HT1080 (cell line): ENCODE measurements at places on chromosomes 2 and 18. TPM values are rescaled to one million over a fixed set of nuclear protein-coding genes. Genes with fewer than 3 reads are reported as not detected.

The PPP4R3B gene
- 29.3 and 37.9 TPM in 2 replicates for total RNA-seq

The ERMN gene
- total RNA-seq: 0.03 and 0.06 TPM in 2 replicates

The KIF1A gene
- total RNA-seq: 0.14 TPM in 1 of 2 replicates, not detected in the other

The KCNF1 gene
- 0.07 and 0.14 TPM in 2 replicates for total RNA-seq

The ASXL3 gene
- 0.13 TPM in 1 of 2 replicates, not detected in the other for total RNA-seq

The SKOR2 gene
- total RNA-seq: not detected in 2 replicates

DNA sequence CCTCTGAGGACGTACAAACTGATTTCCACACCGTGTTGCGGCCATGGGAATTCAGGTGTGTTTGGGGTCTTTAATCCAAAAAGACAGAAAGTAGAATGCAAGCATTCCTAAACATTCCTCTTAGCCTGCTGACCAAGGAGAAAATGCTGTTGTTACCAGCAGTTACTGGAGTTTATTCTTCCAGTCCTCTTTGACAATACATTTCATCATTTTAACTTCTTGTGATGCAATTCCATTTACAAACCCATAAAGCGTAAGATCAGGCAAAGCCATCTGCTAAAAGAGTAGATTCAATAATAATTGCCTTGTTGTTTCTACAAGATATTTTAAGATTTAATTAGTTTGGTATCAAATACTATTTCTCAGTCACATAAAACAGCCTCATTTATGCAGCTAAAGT is 32.7 kb downstream of the SPIRE1 start:
- DNase-seq: no peak

GRCh38 chr2:9981655-9982054 is 30.2 kb downstream of the GRHL1 start:
- no peak for DNase-seq

DNA sequence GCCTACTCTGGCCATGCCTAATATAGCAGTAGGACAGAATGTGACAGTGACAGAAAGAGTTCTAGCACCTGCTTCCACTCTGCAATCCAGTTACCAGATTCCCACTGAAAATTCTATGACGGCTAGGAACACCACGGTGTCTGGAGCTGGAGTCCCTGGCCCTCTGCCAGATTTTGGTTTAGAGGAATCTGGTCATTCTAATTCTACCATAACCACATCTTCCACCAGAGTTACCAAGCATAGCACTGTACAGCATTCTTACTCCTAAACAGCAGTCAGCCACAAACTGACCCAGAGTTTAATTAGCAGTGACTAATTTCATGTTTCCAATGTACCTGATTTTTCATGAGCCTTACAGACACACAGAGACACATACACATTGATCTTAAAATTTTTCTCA is 45.2 kb upstream of the TTR start:
- peak; percentile 8 for DNase-seq

- DNase-seq: no peak
Measured at GRCh38 chr2:11711751-11712150, 34.7 kb upstream of the LPIN1 start.

- peak; percentile 61 for DNase-seq
Measured at GRCh38 chr2:17628349-17629261, 88.1 kb downstream of the VSNL1 start.

DNA sequence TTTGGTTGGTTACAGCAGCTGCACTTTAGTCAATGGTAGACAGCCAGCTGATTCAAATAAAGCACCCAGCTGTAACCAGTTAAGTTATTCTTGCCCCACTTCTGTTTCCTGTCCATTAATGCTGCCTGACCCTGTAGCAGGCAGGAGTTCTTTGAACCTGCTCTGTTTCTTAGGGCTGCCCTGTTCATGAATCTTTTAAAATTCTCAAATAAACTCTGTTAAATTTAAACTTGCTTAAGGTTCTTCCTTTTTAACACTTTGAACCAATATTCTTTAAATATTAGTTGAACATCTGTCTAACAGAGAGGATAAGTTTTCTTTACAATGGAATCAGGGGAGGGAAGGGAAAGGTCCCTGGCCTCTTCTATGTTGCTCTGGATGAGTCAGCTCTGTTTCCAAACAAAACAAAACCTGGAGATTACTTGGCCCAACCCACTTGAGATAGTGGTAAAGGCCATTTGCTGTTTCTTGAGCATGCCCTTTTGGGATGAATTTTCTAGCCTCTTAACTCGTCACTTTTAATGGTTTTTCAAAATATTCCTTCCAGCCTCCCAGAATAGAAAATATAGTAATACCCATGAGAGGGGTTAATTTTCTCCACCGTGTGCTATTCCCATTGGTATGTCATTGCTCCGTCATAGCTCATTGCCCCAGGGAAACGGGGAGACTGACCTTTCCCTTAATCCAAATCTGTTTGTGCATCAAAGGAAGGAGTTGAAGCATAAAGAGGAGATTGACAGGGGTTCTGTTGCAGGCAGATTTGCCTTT is 112.1 kb upstream of the FHL2 start:
- peak; percentile 31 for DNase-seq

DNA sequence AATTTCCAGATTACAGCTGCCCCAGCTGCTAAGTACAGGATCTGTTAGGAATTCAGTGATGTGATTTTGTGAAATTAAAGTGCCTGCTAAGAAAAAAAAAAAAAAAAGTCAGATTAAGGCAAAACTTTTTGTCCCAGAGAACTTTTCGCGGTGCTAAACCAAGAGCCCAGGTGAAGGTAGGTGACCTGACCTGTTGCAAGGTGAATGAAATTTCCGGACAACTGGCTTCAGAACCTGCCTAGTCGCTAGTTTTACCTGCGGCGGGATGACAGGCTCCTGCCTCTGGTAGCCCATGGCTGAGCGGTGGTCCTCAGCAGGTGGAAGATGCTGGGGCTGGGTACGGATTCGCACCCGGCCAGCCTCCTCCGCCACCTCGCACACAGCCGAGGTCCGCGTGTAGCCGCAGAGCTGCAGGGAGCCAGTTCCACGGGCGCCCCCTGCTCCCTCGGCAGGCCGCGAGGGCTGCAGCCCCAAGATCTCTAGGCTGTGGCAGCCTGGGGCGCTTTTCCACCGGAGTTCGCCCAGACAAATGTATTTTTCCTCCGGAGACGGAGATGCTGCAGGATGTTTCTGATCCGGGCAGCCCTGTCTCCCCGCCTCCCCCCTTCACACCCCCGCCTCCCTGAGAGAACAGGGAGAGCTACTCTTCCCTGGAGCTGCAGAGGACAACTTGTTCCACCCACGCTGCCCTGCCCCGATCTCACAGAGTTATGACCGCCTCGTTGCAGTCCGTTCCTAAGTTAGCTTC is at the start of gene SLC38A11:
Gene SLC38A11 (minus strand): TSS at position 572 of the 748 bp plus-strand sequence. CDS start 278 bp downstream, at position 294.
- no peak for DNase-seq

GRCh38 chr2:159131914-159132281 is 154.6 kb downstream of the WDSUB1 start:
- peak; percentile 90 for DNase-seq

GRCh38 chr2:231998046-231998445 is 36.5 kb downstream of the DIS3L2 start:
- no peak for DNase-seq

DNA sequence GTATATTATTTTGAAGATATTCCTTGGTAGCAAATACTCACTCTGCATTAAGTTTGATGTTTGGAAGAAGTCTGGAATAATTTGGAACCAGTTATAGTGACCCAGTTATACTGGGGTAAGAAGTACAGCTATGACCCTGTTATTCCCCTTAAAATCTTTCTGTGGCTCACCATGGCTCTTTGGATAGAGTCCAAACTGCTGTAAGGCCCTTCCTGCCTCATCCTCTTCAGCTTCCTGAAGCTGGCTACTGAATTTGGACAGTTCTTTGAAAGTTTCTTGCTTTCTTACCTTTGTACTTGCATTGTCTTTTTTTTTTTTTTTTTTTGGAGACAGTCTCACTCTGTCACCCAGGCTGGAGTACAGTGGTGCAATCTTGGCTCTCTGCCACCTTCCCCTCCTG is 85.6 kb downstream of the ABI2 start:
- DNase-seq: no peak

GRCh38 chr2:173075056-173075780 is 428 bp upstream of the MAP3K20 start:
- DNase-seq: no peak

- DNase-seq: no peak
Measured at GRCh38 chr18:56224669-56225561, 413.5 kb downstream of the TXNL1 start.

DNA sequence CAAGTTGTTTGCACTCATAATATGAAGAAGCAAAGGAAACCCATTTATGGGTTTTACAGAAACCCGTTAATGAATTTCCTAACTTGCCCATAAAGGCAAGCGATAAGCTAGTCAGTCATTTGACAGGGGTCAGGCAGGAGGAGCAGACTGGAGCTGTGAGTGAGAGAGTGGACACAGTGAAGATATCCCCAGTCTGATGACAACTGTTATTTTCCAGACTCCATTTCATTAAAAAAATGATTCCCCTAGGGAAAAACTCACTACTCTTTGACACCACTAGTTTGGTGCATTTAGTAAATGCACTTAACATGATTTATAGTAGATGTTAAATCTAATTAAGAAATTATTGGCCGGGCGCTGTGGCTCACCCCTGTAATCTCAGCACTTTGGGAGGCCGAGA is 80.8 kb downstream of the TGIF1 start:
- no peak for DNase-seq

DNA sequence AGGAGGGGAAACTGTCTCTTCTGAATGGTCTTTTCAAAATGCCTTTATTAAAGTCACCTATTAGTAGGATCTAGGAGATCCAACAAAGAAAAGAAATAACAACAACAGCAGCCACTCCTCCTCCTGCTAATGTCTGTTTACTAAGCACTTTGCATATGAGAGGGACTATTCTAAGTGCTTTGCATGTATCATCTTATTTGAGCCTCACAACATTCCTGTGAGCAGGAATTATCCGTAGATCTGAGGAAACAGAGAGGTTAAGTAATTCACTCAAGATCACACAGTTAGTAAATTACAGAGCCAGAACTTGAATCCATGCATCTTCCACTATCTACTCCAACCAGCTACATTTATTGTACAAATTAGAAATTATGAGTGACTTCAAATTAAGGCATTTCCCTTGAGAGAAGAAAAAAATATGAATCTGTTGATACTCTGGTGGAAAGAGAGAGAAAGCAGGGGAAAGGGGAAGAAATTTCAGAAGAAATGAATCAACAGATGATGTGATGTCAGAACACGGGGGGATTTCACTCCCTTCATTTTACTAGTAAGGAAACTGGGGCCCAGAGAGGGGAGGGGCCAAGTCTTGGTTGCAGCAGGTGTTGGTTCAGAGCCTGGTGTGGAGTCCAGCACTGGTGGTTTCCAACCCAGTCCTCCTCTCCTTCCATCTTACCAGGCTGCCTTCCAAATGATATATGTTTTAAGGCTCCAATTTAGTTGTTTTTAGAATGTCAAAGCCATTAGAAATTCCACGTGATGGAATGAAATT is 49.7 kb downstream of the TSN start:
- DNase-seq: no peak

DNA sequence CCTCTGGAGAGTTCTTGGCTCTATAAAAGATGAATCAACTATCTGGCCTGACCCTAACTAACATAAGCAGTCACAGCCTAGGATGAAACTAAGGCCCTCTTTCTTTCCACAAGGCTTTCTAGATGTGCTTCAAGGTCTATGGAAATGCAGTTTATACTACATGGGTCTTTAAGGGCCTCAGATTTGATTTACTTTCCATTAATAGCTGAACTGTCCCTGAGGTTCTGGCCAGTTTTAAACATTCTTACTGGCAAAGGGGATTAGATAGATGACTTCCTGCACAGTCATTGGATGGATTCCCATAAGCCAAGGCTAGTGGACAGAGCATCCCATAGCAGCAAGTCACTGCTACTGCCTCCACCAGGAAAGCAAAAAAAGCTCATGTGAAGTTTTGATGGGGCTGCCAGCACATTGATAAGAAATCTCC is 38.1 kb upstream of the LCLAT1 start:
- peak; percentile 38 for DNase-seq

- no peak for DNase-seq
Measured at GRCh38 chr2:74550231-74550630, 3.5 kb downstream of the LOXL3 start.

GRCh38 chr18:2442006-2442405 is 129.3 kb downstream of the METTL4 start:
- no peak for DNase-seq

- peak; percentile 48 for DNase-seq
Measured at GRCh38 chr2:216404010-216404618, 8.2 kb upstream of the SMARCAL1 start.

- no peak for DNase-seq
Measured at GRCh38 chr18:29056800-29057199, 879.9 kb upstream of the CDH2 start.

- DNase-seq: no peak
Measured at GRCh38 chr2:64963719-64964118, 25.5 kb upstream of the SLC1A4 start.

DNA sequence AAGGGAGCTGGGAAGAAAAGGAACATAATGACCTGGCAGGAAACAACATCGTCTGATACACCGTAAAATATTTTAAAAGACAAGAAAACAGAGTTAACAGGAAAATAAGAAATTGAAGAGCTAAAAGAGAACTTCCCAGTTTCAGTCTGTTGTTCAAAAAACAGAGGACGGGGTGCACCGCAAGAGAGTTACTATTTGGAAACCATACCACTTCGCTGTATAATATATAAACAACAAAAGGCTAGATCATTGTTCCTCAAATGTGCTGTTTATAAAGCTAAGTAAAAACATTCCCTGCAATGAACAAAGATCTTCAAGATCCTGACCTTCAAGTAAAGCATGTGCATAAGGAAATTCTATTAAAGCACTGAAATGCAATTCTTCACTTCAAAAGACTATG is 2.1 kb downstream of the PPP3R1 start:
- no peak for DNase-seq

DNA sequence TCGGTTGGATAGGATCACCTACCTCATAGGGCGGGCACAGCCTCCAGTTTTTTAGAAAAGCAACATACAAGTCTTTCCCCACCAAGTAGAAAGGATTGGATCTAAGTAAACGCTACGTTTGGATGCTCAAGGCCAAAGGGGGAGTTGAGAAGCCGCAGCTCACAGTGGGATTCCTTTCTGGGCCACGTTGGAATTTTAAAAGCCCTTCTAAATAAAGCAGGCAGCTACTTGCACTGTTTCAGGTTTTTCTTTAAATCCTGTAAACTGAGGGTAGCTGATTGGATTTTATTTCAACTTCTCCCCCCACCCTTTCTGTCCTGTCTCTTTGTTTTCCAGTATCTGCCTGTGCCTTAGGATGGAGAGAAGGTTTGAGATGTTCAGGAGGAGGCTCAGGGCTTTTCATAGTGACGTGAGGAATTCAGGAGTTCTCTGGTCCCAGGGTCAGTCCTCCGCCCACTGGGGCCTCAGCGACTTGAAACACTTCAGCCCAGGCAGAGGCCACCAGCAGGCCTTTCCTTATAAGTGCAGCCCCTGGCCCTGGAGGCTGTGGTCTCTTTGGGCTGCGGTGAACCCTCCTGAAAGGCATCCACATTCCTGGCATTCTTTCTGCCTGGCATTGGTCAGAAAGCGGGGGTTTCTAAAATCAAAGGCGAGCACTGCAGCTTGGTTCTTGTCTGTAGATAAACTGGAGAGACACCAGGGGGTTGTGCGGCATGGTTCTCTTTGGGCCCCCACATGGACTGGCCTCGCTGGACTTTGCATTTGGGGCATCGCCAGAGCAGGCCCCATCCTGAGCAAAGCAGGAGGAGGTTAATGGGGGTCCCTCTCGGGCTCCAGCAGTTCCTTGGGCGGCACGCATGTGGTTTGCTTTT is 44.5 kb downstream of the SH3BP4 start:
- DNase-seq: peak; percentile 82

- DNase-seq: peak; percentile 89
Measured at GRCh38 chr2:65430603-65431420, 1.6 kb downstream of the SPRED2 start.
